H9 (cell line): ENCODE measurements at places on chromosomes 13 and 19.

DNA sequence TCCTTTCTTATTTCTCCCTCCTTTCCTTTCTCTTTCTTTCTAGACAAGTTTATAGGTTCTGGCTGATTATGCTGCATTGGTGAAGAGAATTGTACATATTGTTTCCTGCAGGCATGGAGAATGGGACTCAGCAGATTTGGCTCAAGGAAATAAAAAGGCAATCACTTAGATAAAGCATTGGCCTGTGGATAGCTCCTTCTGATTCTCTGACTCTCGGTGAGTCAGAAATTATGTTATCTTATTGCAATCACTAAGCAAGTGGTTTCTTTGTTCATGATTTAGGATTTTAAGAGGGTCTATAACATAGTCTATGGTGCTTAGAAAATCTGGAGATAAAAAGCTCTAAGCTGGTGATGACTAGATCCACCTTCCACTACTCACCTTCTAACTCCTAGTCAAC lies 54.0 kb upstream of the POSTN start:
- DNase-seq, result no peak

- no peak for DNase-seq
These were observed 52.8 kb downstream of the SLC6A16 start for GRCh38 chr19:49272204-49272603.

DNA sequence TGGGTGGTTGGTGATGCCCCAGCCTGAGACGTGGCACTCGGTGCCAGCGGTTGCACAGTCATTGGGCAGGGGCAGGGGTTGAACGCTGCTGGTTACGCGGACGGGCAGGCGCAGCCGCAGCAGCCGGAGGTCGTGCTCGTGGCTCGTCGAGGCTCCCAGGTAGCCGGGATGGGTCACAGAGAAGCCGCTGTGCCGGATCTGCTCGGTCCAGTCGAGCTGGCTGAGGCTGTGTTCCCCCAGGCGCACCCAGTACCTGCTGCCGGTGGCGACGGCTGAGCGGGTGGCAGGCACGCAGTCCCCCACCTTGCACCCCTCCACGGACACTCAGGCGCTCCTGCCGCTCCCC lies 2.9 kb downstream of the KLK12 start:
- no peak for DNase-seq

GRCh38 chr13:73306688-73307087 lies 247.9 kb downstream of the KLF5 start:
- DNase-seq, result no peak

GRCh38 chr13:113648216-113648610 lies 9.8 kb downstream of the ATP4B start:
- DNase-seq, result no peak

GRCh38 chr13:48741377-48741776 lies 87.6 kb downstream of the CYSLTR2 start:
- no peak for DNase-seq

GRCh38 chr13:112857914-112858490 lies 111.0 kb upstream of the MCF2L start:
- DNase-seq, result no peak

DNA sequence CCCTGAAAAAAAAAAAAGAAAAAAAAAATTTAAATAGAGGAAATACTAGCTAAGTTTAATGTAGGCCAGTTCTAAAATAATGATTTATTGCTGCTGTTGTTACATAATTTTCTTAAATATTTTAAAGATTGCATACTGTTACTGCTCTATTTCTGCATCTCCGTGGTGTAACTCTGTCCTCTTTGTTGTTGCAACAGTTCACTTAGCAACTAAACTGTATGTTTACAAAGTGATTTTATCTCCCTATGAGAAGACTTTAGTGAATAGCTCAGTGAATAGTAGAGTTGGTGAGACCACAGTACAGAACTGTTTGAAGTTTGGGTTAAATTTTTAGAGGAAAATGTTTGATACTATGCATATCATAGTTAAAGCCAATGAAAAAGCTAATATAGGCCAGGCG lies 19.4 kb downstream of the BRCA2 start:
- no peak for DNase-seq

DNA sequence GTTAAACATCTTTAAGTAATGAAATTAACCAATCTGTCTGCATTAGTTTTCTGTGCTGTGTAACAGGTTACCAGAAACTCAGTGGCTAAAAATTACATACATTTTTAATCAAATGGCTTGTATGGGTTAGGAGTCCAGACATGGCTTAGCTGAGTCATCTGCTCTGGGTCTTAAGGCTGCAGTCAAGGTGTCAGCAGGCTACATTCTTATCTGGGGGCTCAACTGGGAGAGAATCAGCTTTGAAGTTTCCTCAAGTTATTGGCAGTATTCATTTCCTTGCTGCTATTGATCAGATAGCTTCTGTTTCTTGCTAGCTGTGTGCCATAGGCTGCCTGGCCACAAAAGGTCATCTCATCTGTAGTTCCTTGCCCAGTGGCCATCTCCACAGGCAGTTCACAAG lies 1163.0 kb downstream of the DIAPH3 start:
- DNase-seq, result no peak

DNA sequence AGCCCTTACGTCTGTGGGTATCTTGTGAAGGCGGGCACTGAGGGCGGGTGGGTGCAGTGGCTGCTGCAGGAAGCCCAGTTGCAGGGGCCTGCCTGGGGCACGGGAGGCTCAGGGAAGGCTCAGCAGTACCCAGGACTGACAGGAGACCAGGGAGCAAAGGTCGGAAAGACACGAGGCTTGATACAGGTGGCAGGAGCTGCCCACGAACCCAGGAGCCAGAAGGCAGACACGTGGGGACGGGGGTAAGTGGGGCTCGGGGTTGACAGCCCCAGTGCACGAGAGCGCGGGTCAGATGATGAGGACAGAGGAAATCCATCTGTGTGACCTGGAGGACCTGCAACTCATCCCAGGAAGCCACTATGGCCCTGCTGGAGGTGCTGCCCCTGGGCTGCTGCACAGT lies 25.3 kb downstream of the ELAVL1 start:
- no peak for DNase-seq

- no peak for DNase-seq
These were observed 858 bp upstream of the USP12 start for GRCh38 chr13:27172495-27172842.

GRCh38 chr19:2053601-2054389 lies 2.8 kb upstream of the MKNK2 start:
- DNase-seq, result peak; percentile 31

DNA sequence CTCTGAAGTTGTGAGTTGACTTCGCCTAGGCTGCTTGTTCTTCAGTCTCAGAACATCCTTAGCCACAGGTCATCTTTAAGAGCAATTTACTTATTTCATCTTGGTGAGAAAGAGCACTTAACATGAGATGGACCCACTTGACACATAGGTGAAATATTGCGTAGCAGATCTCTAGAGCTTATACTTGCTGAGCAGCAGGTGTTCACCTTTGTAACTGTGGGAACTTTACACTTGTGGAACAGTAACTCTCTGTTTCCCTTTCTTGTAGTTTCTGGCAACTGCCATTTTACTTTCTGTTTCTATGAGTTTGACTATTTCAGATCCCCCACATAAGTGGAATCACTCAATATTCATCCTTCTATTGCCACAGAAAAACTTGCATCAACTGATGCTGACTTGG lies 95.7 kb downstream of the SLC10A2 start:
- no peak for DNase-seq

GRCh38 chr19:57800696-57801095 lies 14.0 kb downstream of the ZNF552 start:
- DNase-seq, result no peak

- DNase-seq, result peak; percentile 42
These were observed 924 bp downstream of the RGCC start for GRCh38 chr13:41458187-41458760.

GRCh38 chr19:49639401-49640112 lies 386 bp downstream of the RRAS start:
- DNase-seq, result no peak

DNA sequence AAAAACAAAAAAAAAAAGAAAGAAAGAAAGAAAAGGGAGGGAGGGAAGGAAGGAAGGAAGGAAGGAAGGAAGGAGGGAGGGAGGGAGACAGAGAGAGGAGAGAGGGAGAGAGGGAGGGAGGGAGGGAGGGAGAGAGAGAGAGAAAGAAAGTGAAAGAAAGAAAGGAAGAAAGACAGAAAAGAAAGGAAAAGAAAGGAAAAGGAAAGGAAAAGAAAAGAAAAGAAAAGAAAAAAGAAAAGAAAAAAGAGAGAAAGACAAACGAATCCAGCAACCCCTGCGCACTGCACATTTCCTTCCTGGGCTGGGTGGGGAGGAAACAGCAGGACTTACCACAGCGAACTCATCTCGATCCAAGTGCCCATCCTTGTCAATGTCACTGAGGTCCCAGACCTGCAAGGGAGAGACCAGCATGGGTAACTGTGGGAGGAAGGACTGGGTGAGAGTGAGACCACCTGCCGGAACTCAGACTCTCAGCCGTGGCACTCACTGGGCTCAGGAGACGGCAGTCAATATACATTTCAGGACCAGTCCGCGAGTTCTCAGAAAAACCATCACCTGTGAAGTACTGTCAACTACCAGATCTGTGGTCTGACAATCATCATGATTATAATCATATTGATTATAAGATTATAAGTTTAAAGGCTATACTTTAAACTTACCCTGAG lies 43.3 kb downstream of the EPS15L1 start:
- DNase-seq, result no peak

GRCh38 chr13:102947745-102948405 lies 102.0 kb downstream of the ERCC5 start:
- no peak for DNase-seq

- no peak for DNase-seq
These were observed 6.3 kb downstream of the NHLRC3 start for GRCh38 chr13:39044536-39044935.

- DNase-seq, result no peak
These were observed 696.6 kb downstream of the LIG4 start for GRCh38 chr13:107518780-107519179.

GRCh38 chr19:48110350-48110966 lies at the start of gene PLA2G4C:
Gene PLA2G4C, minus strand, starts transcription at chr19:48110817. Its CDS starts 4,288 bp downstream, at chr19:48106529.
- peak; percentile 93 for DNase-seq

GRCh38 chr19:4717191-4717965 lies 6.3 kb downstream of the DPP9 start:
- DNase-seq, result no peak

GRCh38 chr19:15323496-15324235 lies 8.7 kb downstream of the BRD4 start:
- DNase-seq, result no peak

DNA sequence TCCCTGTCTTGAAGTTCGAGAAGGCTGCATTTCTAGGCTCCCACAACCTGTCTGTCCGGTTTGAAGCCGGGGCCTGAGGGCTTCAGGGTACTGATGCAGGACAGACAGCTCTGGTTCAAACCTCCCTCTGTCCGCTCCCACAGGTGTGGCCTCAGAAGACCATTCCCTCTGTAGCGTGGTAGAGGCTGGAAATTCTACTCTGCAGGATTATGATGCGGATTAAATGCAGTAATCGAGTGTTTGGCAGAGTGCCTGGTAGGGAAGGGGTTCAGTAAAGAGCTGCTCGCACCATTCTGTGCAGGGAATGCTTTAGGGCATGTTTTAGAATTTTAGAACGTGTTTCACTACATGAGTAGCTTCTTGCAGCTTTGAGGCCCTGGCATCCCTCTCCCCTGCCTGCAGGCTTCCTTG lies 30.5 kb downstream of the PPP1R37 start:
- DNase-seq, result no peak

DNA sequence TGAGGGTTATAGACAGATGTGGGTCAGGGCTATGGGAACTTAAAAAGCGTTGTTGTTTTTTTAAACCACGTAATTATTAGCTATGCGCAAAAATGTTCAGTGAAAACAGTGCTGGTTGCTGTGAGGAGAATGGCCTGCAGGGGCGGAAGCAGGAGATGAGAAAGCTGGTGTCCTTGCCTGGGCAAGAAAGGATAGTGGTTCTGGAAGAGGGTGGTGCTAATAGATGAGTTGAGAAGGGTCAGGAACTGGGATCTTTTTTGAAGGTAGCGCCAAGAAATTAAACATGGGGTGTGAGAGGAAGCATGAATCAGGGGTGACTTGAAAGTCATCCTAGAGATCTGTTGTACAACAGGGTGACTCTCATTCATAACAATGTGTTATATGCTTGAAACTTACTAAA lies 4.8 kb upstream of the SMG9 start:
- no peak for DNase-seq

- DNase-seq, result no peak
These were observed 2.3 kb downstream of the IER2 start for GRCh38 chr19:13152356-13152973.

GRCh38 chr19:17527326-17527725 lies 15.9 kb downstream of the PGLS start:
- DNase-seq, result no peak

GRCh38 chr19:21269813-21270212 lies 59.4 kb downstream of the ZNF708 start:
- no peak for DNase-seq

DNA sequence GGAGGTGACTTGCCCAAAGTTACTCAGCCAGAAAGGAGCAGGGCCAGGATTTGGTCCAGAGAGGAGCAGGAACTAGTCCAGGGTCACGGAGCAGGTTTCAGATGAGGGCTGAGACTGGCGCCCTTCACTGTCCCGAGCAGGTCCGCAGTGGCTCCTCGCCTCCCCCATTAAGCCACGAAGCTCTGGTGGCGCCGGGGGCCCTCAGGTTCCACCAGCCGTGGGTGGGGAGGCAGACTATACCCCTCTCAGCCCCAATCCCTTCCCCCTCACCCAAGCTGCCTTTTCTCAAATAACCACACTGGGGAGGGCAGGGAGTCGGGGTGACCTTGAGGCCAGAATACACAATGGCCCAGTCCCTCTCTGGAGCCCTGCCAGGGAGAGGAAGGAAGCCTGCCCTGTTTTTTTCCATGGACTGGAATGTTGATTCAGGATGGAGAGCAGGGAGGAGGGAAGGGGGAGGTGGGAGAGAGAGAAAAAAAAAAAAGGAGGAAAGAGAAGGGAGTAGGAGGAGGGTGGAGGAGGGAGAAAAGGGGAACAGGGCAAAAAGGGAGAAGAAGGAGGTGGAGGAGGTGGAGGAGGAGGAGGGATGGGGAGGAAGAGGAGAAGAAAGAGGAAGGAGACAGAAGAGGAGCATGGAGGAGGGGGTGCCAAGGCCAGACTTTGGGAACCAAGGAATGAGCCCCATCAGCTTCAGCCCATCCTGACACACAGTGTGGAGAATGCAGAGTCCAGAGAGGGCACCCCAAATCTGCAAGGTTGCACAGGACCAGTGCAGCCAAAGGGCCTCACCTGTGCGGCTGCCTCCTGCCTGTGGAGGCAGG lies 19.7 kb downstream of the CEACAM16 start:
- DNase-seq, result peak; percentile 89
